ENCODE measurements at places on chromosomes 4 and X.

- no peak for DNase-seq
These were observed 9.5 kb upstream of the NAAA start for GRCh38 chr4:75950213-75950815.

DNA sequence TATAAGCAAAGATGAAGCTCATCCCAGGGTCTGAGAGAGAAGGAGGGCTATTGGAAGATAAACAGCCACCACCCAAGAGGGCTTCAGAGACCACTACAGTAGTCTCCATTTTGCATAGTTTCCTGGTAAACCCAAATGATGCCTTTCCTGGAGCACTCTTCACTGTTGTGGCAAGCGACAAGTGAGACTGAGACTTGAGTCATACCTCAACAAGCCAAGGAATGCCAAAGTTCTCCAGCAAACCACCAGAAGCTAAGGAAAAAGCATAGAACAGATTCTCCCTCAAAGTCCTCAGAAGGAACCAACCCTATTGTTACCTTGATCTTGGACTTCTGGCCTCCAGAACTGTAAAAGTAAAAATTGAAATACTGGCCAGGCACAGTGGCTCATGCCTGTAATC is 65.9 kb downstream of the LARP7 start:
- no peak for DNase-seq

DNA sequence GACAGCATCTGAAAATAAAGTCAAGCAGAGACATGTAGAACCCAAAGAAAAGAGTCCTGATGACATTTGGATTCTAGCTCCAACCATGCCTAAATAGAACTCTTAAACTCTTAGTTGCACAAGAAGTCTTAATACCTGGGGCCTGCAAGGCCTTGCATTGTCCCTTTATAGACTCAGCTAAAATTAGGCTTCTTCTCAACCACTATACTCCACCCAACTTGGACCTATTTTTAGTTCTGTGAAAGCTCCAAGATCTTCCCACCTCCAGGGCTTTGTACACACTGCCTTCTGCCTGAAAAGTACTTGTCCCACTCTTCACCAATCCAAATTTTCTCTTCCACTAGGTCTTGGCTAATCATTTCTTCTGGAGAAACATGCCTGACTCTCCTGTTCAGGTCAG is 36.5 kb downstream of the PLK4 start:
- no peak for DNase-seq

- DNase-seq: no peak
These were observed 1.1 kb downstream of the PDE6B start for GRCh38 chr4:626201-627091.

DNA sequence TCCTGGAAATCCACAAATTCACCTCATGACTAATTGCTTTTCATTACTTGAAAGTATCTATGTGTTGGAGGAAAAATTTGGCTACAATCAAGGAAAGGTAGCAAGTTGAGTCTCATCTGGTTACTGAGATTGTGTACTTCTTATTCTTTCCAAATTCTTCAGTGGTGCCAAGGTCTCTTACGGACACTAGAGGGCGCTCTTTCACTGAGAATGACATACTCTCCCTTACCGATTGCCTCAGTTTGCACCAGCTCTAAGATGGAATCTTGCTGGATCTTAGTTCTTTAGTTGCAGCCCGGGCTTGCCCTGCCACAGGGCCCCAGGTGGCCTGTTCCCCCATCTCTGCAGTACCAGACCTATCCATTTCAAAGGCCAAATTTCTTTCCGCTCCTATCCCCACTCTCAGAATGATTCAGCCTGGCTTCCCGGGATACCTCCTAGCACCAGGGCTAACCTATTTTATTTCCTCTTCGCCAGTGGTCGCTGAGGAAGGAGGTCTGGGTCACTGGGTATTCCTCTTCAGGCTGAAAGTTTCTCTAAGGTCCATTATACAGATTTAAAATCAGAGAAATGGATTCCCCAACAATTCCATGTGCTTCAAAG is 24.6 kb upstream of the GPR50 start:
- DNase-seq: no peak

GRCh38 chrX:75115707-75116413 is 40.2 kb downstream of the ABCB7 start:
- DNase-seq: no peak

DNA sequence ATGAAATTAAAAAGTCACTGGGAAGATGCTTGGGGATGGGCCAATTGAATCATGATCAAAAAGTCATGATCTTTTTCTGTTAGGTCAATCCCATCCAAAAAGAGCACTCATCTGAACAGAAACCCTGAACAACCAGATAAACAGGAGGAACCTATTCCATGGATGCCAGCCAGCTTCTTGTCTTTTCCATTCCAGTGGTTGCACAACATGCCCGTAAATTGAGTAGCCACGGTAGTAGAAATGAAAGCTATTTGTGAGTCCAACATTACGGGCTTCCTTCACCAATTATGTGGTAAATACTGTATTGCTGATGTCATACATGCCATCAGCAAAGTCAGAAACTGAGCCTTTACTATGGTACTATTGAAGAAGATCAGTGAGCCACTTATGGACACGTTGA is 982.4 kb upstream of the HS3ST1 start:
- no peak for DNase-seq

DNA sequence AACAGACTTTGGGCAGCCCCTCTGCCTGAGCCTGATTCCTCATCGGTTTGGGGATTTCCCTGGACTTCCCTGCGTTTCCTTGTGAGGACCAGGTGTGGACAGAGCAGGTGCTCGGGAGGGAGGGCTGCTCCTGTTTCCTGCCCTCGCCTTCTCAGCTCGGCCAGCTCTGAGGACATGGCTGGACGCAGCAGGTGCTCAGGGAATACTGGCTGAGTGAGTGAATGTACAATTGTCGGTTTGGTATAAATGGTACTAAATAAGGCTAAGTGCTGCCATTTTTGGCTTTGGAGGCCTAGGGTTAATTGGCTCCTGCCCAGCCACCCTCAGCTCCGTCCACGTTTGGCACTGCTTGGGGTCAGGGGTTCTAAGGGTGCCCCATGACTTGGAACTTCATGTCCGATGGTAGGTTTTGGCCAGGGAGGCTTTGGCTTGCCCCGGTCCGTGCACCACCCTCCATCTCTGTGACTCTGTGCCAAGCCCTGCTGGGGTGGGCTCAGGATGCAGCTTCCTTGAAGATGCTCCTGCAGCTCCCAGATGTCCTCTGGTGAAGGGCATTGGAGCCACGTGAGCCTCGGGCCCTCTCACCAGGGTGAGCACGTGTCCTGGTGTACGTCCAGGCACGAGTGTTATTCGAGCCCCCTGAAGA is 45.0 kb upstream of the NKX1-1 start:
- DNase-seq: no peak

- DNase-seq: no peak
These were observed 47.9 kb downstream of the COX18 start for GRCh38 chr4:73021634-73022033.

DNA sequence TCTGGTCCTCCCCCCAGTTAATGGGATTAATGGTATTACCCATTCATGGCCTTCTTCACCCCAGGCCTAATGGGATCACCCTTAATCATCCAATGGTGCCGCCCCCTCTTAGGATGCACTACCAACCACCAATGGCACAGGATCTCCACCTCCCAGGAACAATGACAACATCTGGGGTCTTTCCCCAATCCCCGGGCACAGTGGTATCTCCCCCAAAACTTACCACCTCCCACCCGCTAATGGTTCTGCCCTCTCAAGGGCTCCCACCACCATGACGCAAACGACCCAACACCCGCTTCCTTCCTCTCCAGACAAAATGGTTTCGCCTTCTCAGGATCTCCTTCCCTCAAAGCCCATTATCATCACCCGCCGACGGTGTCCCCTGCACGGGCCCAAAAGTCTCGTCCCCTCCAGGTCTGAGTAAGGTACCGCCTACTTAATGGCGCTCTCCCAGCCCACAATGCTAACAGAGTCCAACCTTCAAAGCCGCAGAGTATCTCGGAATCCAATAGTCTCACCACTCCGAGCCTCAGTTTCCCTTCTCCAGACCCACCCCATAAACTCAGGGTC is 458 bp downstream of the GRIPAP1 start:
- DNase-seq: peak; percentile 30

DNA sequence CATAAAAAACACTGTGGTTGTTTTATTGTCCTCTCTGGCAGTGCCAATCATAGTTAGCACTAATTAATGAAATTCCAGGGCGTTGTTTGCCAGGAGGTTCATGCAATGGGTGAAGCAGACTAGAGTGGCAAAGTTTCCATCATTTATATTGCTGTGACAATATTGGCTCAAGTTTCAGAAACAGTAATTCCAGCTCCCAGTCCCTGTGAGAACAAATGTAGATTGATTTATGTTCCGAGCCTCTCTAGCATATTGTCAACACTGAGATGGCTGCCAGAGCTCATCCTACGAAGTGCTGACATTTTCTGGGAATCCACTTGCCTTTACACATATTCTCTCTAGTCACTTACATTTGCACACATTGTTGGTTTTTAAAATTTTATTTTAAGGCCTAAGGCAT is 440.0 kb upstream of the IGFBP7 start:
- no peak for DNase-seq

GRCh38 chr4:2871911-2872310 is 28.3 kb downstream of the ADD1 start:
- DNase-seq: no peak

DNA sequence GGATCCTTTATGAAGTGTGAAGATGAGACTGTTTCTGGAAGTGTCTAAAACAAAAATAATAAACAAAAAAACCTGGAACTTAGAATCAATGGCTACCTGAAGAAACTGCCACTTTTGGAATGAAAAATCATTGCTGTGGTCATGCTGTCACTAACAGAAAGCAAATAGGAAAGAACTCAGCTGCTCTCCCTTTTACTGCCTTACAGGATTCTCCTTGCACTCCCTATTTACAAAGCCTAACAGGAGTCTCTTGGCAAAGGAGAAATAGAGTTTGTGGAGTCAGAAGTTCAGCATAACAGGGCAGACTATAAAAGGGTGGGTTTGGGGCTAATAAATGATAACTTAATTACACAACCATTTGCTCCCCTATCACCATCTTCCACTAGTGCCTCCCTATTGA is 19.0 kb upstream of the GK2 start:
- no peak for DNase-seq

DNA sequence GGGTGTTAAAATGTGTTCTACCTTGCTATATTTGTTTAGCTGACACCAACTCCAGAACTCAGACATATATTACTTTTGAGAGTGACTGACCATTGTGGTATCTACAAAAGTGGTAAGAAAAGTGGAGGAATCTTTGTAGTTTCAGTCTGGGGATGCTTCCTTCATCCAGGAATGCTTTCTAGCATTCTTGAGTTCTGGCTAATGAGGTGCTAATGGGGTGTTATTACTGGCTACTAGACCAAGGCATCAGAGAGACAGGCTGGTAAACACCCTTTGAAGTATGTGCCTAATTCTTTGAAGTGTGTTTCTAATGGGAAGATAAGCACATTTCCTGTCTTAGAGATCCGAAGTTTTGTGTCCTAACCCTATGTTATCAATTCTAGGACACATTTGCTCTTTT is 310.4 kb downstream of the SPRY1 start:
- DNase-seq: no peak

GRCh38 chr4:182862921-182863320 is 54.3 kb downstream of the DCTD start:
- DNase-seq: no peak

DNA sequence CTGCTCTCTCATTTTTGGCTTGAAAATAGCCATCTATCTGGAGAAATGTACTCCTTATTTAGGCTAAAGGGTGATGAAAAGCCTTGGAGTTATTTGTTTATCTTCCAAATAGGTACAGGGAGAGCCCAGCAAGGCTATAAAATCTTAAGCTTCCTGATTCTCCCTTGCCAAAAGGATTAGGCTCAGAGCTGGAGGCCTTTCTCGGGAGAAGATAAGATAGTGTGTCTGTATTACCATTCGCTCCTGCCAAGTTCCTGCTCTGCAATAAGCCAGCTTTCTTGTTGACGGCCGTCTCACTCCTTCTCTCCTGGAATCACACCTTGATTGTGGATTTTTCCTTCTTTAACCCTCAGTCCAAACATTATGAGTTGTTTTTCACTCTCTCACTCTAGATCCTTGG is 171.8 kb upstream of the TTC29 start:
- no peak for DNase-seq

DNA sequence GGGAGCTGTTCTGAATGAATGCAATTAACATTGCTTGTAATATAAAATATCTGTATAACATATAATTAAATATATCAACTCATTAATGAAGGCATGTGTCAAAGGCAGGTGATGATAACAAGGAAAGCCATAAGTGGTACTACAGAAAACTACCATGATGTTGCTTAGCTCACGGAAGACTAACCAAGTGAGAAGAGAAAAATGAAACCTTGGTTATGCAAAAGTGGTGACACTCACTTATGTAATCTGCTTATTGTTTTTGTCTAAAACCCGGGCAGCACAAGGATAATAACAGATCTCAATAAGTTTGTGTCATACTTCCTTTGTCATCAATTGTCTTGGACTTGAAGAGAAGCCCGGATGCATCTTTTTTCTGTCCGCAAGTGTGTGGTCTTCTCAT is 156.4 kb downstream of the HS6ST2 start:
- DNase-seq: no peak

DNA sequence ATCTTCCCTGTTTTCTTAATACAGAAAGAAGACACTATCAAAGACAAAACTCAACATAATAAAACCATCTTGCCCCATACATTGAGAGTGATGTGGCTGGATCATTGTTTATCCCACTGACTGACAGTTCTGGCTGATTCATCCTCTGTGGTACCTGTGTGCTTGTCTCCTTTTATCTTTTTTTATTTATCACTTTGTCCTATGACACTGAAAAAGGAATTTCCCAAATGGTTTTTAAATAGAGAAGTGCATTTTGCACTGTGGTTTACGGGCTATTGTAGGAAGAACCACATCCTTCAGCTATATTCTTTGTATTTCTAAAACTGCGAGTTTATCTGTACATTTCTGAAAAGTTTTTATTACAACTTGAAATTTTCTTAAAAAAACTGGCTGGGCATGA is 15.0 kb downstream of the TTC29 start:
- no peak for DNase-seq

DNA sequence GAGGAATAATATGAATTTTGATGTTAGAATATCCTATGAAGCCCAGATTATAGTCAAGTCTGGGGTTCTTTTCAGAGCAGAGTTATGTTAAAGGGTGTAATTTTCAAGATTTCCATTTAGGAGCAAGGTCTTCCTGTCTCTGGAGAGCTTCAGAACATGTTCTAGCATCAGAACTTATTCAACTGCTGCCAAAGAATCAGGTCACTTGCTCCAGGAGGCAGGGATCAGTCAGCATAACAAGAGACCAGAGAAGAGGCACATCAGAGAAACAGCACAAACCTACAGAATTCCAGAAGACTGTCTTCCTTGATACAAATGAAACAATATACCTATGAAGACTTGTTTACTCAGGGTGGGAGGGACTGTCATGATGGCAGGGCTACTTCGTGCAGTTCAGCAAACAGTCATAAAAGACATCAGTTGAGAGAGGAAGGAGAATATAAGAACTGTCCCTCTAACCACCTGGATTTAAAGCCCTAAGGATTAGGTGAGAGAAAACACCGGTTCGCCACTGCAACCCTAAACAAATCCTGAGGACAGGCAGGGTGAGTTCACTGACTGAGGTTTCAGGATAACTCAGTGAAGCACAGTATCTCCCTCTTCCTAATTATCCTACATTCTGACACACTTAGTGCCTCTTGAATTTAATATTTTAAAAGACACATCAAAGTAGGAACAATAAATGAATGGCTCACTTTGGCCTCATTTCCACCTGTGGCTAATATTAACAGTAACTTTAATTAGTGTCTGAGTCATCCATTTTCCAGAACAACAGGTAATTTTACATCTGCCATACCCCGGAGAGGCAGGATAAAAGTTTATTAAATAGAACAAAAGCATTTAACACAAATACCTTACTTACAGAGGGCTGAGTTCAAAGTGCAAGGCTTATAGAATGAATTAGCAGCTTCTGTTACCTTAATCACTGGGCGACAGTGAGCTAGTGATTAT is 93.0 kb downstream of the HDAC8 start:
- no peak for DNase-seq

GRCh38 chrX:106718709-106719108 is 7.8 kb upstream of the RNF128 start:
- DNase-seq: no peak

Measured in stimulated activated CD4-positive, alpha-beta T cell treated with anti-CD3 and anti-CD28 coated beads, TNF-alpha, amount 100 ng/mL, for 48 hours (primary cell).